ENCODE measurements at places on chromosomes 4 and X. TPM values are rescaled to one million over a fixed set of nuclear protein-coding genes. Genes with fewer than 3 reads are reported as not detected.
A peak's percentile ranks its signal among the peaks of the same experiment; 100 is the strongest.

DNA sequence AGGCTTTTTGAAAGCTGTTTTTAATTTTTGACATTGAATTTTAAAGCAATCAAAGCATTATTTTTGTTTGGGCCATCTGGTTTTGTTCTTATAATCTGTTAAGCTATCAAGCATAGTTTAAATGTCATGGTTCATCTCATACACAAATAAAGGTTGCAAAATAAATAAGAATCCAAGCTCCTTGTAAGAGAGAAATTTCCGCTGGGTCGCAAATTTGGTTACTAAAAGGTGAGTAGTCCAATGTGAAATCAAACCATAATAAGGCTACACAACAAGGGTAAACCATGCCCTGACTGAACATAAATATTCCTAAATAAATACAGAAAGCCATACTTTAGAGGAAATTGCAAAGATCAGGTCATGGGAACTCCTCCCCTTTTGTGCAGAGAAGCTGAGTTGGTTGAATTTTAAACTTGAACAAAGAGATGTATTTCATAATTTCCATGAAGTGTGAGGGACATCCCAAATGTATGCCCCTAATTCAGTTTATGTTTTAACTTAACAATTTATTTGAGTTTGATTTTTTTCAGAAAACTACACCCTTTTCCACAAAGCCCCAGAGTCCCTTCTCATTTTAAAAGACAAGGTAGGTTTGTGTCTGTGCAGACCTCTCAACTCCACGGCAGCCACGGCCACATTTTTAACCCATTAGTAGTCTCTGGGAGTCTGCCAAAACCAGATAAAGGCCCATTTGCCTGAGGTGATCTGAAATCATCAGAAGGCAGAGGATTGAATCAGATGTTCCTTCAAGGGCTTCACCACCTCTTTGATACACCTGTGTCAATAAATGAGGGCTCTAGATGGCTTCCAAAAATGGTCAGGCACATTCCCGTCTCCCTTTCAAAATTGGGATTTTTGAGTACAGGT lies 85.2 kb downstream of the PLAC1 start:
- H3K36me3 ChIP-seq = no peaks in the 10 kb centered on the region
- DNase-seq = no peak
- H3K4me1 ChIP-seq = no peaks in the 10 kb centered on the region
- H3K27ac ChIP-seq = no peak overlapping the region
- no peak overlapping the region for H3K4me3 ChIP-seq
- peaks cover 4% of the 10 kb centered on the region for H3K27me3 ChIP-seq

DNA sequence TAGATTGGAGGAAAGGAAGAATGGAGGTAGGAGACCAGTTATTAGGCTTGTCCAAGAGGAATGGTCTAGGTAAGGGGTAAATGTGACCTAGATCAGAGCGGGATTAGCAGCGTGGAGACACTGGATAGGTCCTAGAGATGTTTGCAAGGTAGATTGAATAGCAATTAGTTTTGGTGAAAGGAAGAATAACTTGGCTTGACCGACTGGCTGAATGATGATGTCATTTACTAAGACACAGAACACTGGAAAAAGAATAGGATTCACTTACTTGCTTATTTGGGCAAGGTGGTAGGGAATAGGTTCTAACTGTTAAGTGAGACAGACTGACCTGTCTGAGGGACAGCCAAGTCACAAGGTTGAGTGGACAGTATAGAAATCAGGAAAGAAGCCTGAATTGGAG lies 71.3 kb downstream of the VEGFC start:
- H3K27me3 ChIP-seq = no peaks in the 10 kb centered on the region
- no peaks in the 10 kb centered on the region for H3K36me3 ChIP-seq
- no peak overlapping the region for H3K27ac ChIP-seq
- H3K4me3 ChIP-seq = no peak overlapping the region

The RHOXF2 gene
- not detected for total RNA-seq

The ZBTB49 gene
- total RNA-seq = 1.5 TPM

GRCh38 chr4:38290366-38290765 lies 330.2 kb downstream of the PTTG2 start:
- no peaks in the 10 kb centered on the region for H3K27me3 ChIP-seq
- no peaks in the 10 kb centered on the region for H3K36me3 ChIP-seq
- no peak overlapping the region for H3K4me3 ChIP-seq

DNA sequence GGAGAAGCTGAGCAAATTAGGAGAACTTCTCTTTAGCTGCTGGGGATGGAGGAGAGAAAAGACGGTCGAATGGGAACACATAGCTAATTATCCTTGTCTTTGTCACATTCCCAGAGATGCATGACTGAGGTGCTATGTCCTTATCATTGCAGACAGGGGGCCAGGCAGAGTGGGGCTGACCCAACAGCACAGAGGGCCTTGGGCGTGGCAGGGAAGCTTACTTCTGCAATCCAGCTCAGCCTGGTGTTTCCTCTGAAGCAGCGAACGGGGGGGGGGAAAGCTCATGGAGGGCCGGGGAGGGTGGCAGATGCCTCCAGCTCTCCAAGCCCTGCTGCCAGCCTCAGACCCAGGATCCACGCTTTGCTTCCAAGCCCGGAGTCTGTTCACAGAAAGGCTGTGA lies 50.8 kb upstream of the HOPX start:
- H3K36me3 ChIP-seq = no peaks in the 10 kb centered on the region
- no peaks in the 10 kb centered on the region for H3K27me3 ChIP-seq
- DNase-seq = no peak
- H3K4me1 ChIP-seq = no peaks in the 10 kb centered on the region
- no peak overlapping the region for H3K4me3 ChIP-seq

The EGF gene
- 30.9 TPM for total RNA-seq

- no peak overlapping the region for H3K27ac ChIP-seq
- no peak overlapping the region for H3K4me3 ChIP-seq
- peak; percentile 61 for DNase-seq
Measured at GRCh38 chr4:8195841-8196458, 3.1 kb upstream of the SH3TC1 start.

DNA sequence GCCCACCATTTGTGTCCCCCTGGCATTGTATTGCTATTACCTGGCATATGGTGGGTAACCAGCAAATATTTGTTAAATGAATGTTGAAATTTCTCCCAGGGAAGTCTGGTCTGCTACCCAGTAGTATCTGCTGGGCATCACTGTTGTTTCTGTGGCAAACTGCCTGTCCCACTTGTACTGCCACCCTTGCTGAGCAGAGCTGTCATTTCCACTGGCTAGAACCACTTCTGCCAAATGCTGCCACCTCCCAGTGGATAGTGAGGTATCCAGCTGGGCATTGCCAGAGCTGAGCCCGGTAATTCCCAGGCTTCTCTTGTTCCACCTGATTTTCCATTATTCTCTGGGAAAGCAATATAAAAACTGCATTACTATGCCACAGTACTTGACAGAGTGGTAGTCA lies 186.7 kb upstream of the NOCT start:
- no peak overlapping the region for H3K4me3 ChIP-seq
- H3K36me3 ChIP-seq = no peaks in the 10 kb centered on the region
- H3K4me1 ChIP-seq = no peaks in the 10 kb centered on the region
- DNase-seq = no peak
- H3K27me3 ChIP-seq = no peaks in the 10 kb centered on the region

DNA sequence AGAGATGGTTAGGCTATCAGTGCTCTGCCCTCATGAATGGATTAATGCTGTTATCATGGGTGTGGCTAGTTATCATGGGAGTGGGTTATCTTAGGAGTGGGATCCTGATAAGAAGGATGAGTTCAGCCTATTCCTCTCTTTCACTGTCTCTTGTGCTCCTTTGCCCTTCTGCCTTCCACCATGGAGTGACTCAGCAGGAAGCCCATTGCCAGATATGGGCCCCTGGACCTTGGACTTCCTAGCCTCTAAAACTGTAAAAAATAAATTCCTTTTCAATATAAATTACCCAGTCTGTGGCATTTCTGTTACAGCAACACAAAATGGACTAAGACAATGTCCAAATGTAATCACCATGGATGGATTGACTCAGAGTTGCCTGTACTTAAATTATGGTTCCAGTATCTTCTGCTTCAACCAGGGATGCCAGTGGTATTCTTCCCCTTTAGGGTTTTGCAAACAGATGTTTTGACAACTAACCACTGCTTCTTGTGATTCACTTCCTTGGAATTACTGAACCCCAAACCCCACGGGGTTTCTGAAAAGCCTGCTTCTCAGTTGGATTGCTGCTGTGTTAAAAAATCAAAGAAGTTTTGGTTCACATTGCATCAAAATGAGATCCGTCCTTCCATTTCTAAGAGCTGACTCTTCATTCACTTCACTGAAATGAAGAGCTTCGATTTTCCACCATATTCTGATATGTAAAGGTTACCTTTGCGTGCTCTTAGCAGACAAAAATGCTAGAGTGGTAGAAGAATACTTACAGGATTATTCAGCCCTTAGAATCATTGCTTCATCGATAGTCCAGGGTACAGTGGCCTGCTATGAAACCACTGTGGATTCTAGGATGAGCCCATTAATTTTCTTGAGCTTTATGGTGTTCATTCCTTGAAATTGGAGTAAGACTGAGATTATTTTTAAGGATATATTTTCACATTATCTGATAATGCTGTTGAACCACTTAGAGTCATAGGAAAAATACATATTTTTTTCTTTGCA lies 107.7 kb downstream of the FRMPD4 start:
- no peak for DNase-seq
- H3K4me3 ChIP-seq = no peak overlapping the region
- no peaks in the 10 kb centered on the region for H3K36me3 ChIP-seq
- H3K4me1 ChIP-seq = no peaks in the 10 kb centered on the region

The CFI gene
- total RNA-seq = 84.9 TPM

- no peak overlapping the region for H3K27ac ChIP-seq
- H3K27me3 ChIP-seq = no peaks in the 10 kb centered on the region
- DNase-seq = peak; percentile 82
- no peaks in the 10 kb centered on the region for H3K4me1 ChIP-seq
Measured at GRCh38 chr4:153151535-153152455, 52.4 kb upstream of the TRIM2 start.

DNA sequence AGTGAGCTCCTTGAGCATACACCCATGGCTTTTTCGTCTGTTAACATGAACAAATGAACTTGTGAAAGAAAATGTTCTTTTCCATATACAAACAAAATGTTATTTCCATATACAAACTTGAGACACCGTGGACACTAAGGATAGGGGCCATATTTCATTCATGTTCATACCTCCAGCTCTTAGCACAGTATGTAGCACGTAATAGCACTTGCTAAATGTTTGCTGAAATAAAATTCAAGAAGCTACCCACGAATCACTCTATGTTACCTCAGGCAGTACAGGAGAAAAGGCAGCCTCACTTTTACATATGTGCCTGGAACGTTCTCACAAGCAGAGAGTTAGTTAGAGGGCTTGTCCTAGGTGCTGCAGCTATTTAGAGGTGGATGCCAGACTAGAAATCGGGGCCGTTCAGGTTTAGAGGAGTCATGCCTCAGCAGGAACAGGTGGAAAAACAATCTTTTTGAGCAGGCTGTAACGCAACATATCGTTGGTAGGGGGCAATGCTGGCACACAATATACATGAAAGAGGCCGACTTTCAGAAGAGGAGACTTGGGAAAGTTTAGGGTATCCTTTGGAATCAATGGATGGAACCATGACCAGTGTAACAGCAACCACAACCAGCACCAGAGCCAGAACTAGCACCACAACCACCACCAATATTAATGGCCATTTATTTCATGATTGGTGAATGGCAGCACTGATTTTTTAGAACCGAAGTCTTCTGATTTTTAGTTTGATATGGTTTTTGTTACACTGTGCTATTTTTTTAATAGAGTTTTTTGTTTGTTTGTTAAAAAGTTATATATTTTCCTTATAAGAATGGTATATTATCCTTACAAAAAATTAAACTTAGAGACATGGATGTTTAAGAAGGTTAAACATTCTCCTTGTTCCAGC lies 14.8 kb upstream of the PAQR3 start:
- no peak for DNase-seq
- H3K27me3 ChIP-seq = no peaks in the 10 kb centered on the region
- H3K4me3 ChIP-seq = no peak overlapping the region
- H3K36me3 ChIP-seq = no peaks in the 10 kb centered on the region
- H3K27ac ChIP-seq = no peak overlapping the region

The RENBP gene
- 7.5 TPM for total RNA-seq

DNA sequence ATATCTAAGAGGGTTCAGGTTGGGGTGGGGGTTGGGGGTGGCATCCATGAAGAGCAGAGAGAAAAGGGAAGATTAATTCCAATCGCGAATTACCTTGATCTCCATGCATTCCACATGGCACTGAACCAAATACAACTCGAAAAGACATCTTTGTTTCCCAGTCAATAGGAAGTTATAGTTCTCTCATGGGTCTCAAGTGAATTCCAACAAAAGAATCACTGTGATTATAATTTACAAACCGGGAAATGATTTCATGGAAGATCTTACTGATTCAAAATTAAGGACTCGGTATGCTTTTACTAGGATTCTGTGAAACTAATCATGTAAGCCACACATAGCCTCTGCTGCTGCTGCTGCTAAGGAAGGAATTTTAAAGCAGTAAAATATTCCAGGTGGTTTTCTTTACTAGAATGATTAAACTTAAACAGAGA lies 26.6 kb upstream of the AMELX start:
- no peak for DNase-seq
- H3K27me3 ChIP-seq = no peaks in the 10 kb centered on the region
- H3K36me3 ChIP-seq = no peaks in the 10 kb centered on the region

The GUCY1B1 gene
- 11.6 TPM for total RNA-seq

The IGSF1 gene
- 0.38 TPM for total RNA-seq

GRCh38 chr4:92012899-92013867 lies 290.6 kb upstream of the GRID2 start:
- no peak overlapping the region for H3K27ac ChIP-seq
- no peak overlapping the region for H3K4me3 ChIP-seq
- peak; percentile 84 for DNase-seq
- H3K4me1 ChIP-seq = no peaks in the 10 kb centered on the region

GRCh38 chr4:107279733-107280132 lies 243.6 kb upstream of the DKK2 start:
- H3K4me3 ChIP-seq = no peak overlapping the region
- no peak overlapping the region for H3K27ac ChIP-seq
- no peak for DNase-seq

The MAGEC3 gene
- not detected for total RNA-seq

DNA sequence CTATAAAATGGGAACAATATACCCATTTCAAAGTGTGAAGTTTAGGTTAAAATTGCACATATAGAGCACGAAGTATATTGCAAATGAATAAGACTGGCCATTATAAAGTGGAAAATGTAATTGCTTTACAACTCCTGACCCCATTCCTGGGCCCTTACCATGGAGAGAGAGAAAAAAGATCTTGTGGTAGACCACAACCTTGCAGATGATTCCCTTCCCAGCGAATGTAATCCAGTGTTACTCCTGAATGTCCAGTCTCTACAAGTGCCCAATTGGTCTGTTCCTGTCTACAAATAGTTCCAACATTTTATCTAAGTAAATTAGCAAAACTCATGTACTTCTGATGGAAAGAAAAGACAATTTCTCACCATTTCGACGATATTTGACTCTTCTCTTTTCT lies 184.1 kb upstream of the LNX1 start:
- no peak overlapping the region for H3K4me3 ChIP-seq
- H3K27ac ChIP-seq = no peak overlapping the region
- H3K27me3 ChIP-seq = no peaks in the 10 kb centered on the region
- no peak for DNase-seq
- no peaks in the 10 kb centered on the region for H3K36me3 ChIP-seq

GRCh38 chr4:185793116-185793485 lies 18.9 kb downstream of the SORBS2 start:
- DNase-seq = no peak
- no peak overlapping the region for H3K4me3 ChIP-seq
- no peaks in the 10 kb centered on the region for H3K27me3 ChIP-seq

GRCh38 chr4:56658528-56658927 lies 22.6 kb downstream of the HOPX start:
- H3K4me1 ChIP-seq = no peaks in the 10 kb centered on the region
- no peaks in the 10 kb centered on the region for H3K27me3 ChIP-seq
- H3K27ac ChIP-seq = no peak overlapping the region
- no peak for DNase-seq
- H3K36me3 ChIP-seq = no peaks in the 10 kb centered on the region
- no peak overlapping the region for H3K4me3 ChIP-seq
